ENCODE measurements at places on chromosomes 3 and 15.

DNA sequence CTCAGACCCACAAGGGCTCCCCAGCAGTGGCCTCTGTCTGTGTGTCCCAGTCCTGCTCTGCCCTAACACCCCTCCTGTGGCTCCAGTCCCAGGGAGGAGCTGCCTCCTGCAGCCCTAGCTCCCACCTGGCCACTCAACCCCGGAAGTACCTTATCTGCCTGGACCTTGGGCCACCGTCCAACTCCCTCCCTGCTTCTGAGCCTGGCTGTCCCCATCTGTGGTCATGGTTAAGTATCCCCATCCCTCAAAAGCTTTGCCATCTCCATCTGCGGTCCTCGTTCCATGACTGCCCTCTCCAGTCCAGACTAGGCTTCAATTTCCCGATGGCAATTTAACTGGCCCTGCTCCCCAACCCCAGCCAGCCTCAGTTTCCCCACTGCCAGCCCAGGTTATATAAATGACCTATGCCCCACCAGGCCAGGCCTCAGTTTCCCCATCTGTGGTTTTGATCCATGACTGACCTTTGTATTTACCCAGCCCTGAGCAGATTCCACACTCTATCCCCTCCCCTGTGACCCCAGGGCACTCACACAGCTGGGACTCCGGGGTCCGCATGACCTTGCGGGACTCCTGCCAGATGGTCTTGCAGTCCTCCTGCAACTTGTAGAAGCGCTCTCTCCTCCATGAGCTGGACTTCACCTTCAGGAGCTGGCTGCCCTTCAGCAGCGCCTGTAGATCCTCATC lies 9.6 kb downstream of the PLCD1 start:
- no peak for DNase-seq

DNA sequence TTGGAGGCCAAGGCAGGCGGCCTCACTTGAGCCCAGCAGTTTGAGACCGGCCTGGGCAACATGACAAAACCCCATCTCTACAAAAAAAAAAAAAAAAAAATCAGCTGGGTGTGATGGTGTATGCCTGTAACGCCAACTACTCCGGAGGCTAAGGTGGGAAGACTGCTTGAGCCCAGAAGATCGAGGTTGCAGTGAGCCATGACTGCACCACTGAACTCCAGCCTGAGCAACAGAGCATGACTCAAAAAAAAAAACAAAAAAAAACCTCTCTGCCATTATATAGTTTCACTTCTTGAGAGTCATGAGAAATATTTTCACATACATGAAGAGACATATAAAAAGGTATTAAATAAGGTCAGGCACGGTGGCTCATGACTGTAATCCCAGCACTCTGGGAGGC lies 45.9 kb upstream of the CP start:
- DNase-seq, result no peak

GRCh38 chr15:75153087-75153486 lies 48.6 kb upstream of the C15orf39 start:
- DNase-seq, result peak; percentile 24

DNA sequence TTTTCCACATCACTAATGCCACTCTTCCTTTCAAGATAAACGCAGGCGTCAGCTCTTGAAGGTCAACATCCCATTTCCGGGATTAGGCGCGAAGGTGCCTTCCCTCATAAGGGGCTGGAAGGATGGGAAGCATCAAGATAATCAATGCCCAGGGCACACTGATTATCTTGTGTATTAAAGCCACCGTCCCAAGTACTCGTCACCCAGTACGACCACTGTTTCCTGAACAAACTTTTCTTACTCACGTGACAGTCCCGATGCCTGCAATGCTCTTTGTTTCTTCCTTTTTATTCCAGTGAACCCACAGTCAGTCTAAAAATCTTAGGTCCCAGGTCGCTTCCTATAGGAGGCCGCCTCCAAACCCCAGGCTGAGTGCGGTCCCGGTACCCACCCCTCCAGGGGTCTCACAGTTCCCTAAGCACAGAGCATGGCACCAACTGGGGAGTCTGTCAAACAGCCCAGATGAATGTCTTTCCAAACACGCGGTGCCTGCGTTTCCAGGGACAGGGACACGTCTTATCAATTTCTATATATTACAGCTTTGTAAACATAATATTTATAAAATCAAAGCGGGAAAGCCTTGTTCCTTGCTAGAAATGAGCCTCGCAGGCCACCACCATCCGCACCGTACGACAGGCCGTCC lies 589 bp downstream of the ANAPC13 start:
- peak; percentile 18 for DNase-seq

GRCh38 chr3:85554153-85554552 lies 595.4 kb downstream of the CADM2 start:
- DNase-seq, result no peak

DNA sequence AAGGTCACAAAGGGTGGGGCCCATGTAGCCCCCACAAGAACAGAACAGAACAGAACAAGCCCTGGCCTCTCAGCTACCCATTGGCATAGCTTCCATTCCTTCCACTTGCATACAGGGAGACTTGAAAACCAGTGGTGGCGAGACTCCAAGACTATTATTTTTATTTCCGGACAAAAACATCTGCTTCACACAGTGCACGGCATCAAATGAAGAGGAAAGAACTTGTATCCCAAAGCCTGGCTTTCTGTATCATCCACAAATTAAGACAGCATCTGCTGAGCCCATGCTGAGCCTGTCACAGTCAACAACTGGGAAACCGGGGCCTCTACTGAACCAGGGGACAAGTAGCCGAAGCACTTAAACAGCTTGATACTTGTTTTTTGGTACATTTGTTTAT lies 56.0 kb downstream of the CLEC3B start:
- no peak for DNase-seq

- no peak for DNase-seq
Measured at GRCh38 chr3:184582646-184583577, 21.3 kb downstream of the EPHB3 start.
